OCI-LY7 (cell line): ENCODE measurements at places on chromosomes 11 and 22.

DNA sequence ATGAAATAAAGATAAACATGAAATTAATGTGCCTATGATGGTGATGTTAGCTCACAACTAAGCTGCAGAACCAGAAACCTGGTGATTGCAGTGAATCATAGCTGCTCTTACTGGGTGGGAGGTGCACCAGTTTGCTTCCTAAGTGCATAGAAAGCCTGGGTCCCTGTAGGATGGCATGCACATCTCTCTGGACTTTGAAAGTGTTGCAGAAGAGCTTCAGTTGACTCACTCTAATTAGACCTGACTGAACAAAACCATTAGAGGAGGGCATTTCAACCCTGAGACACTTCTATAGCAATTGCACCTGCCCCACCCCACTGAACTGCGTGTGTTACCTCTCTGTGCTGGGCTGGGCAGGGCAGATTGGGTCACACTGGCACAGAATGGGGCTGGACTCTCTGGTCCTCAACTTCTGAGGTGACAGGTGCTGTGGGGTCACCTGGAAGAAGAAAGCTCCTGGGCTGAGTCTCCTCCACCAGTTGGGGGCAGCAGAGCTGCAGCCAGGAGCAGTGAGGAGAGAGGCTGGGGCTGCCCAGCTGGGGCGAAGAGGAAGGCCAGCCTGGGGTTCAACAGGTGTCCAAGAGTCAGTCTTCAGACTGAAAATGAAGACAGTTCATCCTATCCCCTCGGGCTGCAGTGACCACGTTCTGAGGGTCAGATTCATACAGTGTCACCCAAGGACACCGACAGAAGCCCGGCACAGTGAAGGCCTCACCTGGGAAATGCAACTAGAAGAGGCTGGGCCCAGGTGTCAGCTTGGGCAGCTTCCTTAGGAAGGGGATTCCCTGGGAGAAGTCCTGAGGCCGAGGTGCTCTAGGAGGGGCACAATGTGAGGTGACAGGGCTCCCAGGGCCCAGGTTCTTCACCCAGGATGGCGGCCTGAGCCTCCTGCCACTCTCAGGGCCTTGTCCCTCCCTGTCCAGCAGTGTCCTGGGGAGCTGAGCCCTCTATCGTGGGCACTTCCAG is 58.1 kb downstream of the GGTLC2 start:
- DNase-seq: peak; percentile 59

GRCh38 chr11:2664376-2664775 is 35.4 kb downstream of the KCNQ1OT1 start:
- no peak for DNase-seq

DNA sequence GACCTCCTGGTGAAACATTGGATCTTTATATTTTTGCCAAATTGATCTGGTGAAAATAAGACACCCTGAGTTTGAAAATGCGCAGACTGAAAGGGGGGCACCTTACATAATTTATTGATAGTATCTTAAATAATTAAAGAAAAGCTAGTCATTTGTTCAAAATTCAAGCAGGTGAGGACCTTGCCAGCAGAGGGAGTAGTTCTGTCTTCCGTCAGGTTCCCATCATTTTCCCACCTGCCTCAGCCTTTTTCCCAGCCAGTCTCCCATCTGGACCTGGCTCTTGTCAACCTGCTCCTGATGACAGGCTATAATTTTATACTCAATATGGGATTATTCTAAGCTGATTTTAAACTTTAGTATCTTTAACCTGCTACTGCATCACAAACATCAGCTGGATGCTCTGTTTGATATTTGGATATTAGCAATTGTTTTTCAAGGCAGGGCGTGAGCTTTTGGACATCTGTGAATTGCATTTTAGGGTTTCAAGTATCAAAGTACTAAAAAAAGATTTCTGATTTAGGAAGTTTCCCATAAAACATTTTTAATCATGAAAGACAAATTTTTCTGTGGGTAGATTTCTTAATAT is 132.0 kb downstream of the ELP4 start:
- peak; percentile 4 for DNase-seq

DNA sequence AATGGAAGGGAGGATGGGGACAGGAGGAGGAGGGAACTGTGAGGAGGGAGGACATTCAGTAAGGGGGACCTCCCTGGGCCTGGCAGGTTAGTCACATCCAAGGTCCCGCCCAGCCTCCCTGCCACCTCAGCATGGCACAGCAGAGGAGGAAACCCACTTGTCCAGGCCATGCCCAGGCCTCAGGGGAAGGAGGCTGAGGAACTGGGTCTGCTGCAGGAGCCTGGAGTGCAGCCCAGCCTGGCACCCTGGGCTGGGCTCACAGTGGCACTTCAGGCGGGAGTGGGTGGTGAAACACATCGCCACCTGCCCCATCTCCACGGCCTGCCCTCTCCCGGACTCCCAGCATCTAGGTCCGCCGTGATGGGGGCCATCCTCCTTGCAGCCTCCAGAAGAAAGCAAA is 17.2 kb upstream of the KLHL35 start:
- no peak for DNase-seq

DNA sequence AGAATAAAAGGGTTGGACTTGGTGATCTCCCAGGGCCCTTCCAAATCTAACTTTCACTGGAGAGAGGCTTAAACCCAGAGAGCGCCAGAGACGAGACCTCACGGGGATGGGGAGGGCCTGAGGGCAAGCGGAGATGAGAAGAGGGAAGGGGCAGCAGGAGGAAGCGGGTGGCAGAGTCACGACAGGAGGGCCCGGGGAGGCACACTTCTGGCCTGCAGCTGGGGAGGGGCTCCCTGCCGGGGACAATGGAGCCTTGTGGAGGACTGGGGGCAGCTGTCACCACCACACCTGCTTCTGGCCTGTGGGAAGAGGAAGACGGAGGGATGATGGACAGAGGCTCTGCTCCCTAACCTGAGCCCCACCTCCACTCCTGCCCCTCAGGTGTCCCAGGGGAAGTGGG is 40.2 kb downstream of the PDE2A start:
- DNase-seq: no peak

DNA sequence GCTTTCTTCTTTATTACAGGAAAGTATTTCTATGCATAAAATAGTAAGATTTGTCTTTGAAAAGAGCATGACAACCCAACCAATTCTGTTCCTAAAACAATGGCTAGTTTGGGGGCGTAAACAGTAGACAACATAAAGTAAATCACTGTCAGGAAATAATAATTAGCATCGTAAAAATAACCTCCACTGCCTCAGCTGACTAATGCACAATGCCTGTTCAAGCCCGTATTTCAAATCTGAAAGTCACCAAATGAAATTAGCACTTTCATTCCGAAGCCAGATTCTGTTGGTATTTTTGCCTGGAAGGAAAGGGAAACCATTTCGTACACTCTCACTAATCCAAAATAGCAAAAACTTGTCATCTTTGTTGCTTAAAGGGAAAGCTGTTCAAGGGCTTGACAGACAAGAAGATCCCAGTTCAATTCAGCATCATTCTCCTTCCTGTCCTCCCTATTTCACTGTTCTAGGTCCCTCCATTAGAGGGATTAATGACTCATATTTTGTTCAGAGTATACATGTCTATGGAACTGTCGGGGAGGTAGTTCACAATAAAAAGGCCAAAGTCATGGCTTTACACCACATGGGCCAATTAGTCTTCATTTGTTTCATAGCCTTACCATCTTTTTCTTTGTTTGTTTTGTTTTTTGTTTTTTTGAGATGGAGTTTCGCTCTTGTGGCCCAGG is 154.7 kb downstream of the CADM1 start:
- no peak for DNase-seq

DNA sequence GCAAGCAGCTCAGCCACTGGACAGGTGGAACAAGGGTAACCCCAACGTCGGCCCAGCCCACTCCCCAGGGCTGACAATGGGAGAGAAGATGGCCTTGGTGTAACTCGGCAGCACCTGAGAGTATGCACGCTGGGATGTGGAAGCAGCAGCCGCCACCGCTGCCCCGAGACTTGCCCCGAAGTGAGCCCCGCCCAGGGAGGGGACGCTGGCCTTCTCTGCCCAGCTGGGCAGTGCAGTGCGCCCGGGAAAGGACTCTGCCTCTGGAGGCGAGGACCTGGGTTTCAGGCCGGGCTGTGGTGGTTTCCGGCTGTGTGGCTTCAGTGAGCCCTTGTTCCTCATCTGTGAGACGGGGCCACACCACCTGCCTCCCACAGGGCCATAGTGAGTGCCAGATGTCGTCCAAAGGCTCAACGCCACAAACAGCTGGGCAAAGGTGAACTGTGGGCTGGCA is 8.6 kb upstream of the POLDIP3 start:
- peak; percentile 80 for DNase-seq

- DNase-seq: no peak
Measured at GRCh38 chr11:8971924-8972316, 7.7 kb upstream of the TMEM9B start.

- no peak for DNase-seq
Measured at GRCh38 chr11:126731576-126732142, 268.9 kb downstream of the KIRREL3 start.

GRCh38 chr11:16827139-16827538 is 88.7 kb downstream of the C11orf58 start:
- no peak for DNase-seq

DNA sequence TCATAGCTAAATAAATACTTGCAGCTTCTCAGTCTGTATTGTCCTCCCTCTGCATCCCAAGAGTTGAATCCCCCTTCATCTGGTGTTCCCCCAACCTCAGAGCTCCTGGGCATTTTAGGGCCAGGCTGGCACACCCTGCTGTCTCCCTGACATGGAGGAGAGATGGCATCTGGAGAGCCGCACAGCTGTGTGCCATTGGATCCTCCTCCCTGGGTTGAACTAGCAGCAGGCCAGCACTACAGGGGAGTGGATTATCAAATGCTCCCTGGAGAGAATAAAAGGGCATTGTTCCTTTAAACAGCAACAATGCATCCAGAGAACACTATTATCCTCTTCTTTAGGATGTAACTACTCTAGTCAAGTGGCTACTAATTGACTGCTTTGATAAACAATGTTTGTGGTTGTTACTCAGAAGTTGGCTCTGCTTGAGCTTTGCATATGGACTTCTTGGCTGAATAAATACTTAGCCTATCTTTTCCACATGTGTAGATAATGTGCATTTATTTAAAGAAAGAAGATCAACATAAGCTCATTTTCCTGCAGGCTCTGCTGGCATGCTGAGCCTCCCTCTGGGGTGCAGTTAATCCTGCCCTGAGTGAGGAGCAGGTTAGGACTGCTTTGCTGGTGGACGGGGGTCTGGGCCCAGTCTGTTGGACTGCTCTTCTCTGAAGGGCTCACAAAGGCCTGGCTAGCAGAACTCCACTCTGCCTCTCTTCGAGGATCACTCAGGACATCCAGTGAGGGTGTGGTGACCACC is 897.2 kb downstream of the TBC1D22A start:
- DNase-seq: no peak

GRCh38 chr11:117335399-117335798 is 7.7 kb downstream of the CEP164 start:
- DNase-seq: no peak

DNA sequence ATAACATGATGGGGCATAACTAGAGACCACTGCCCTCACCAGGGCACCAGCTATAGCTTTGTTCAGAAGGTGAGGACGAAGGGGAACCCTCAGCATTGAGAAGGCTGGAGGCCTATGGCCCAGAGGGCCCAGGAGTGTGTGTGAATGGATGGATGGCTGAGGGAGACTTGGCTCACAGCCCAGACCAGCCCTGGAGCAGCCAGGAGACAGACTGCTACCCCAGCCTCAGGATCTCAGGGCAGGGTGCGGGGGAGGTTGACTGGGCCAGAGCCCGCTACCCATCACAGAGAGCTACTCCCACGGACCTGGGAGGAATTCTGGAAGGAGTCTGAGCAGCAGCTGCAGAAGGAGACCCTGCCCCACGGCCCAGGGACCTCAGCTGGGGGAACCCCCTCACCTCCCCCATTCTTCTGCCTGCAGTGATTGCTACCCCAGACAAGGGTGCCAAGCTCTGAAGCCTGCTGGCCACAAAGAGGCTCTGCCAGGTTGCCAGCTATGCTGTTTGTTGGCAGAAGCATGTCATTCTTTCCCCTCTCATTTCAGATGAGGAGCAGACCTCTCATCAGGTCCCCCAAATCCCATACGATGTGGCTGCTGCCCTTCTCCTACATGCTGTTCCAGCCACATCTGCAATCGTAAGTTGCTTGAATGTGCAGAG is 5.4 kb upstream of the CSDC2 start:
- DNase-seq: no peak

GRCh38 chr11:126963603-126964363 is 36.8 kb downstream of the KIRREL3 start:
- DNase-seq: no peak

DNA sequence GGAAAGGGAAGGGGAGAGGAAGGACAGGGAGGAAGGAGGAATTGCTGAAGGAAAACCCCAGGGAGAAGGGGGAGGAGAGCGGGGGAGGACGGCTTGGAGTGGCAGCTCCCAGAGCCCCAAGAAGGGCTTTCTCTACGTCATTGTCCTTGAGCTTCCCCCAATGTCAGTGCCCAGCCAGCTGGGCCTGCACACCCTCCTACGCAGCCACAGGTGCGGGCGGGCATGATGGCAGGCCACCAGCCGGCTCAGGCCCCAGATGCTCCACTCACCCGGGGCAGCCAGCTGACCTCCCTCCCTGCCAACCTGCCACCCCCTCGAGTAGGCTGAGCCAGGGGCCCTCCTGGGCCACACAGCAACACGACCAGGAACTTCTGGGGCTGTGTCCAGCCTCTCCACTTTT is 11.2 kb downstream of the SYT7 start:
- DNase-seq: no peak

DNA sequence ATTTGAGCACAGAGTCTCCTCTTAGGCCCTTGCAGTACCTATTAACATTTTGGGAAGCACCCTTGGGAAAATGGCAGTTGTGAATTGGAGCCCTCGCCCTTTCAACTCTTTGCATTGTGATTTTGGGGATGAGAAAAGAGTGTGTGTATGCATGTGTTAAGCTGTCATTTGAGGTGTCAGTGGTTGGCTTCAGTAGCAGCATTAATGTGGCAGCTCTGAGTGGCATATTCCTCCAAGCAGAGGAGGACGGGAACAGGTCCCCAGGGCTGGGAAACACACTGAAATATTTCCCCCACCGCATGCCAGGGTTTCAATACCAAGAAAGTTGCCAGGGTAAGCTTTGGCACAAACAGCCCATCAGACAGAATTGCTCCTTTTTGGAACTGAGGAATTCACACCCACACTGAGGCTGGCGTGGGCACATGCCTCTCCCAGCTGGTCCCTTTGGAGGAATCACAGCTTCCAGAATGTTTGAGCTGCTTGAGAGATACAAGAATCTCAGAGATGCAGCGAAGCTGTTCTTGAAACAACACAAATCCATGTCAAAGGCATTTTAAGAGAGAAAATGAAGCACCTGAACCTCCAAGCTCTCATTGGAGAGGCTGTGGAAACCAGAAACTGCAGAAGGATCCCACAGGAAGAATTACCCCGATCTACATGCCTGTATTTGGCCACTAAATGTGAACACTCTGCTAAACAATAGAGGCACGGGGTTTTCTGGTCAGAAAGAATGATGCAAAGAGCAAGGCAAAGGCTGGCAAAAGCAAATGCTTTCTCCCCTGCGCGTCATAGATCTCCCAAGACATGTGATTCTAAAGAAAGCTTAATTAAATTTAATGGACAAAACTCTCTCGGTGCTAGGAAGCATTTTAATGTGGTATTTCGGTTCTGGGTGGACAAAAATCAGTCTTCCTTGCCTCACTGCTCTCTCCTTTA is 67.2 kb upstream of the RCN1 start:
- DNase-seq: no peak

- peak; percentile 11 for DNase-seq
Measured at GRCh38 chr11:118175031-118175992, 1.1 kb downstream of the SCN2B start.
